Cerebellum (tissue), 4 donors: ENCODE measurements at places on chromosomes 4 and X.

DNA sequence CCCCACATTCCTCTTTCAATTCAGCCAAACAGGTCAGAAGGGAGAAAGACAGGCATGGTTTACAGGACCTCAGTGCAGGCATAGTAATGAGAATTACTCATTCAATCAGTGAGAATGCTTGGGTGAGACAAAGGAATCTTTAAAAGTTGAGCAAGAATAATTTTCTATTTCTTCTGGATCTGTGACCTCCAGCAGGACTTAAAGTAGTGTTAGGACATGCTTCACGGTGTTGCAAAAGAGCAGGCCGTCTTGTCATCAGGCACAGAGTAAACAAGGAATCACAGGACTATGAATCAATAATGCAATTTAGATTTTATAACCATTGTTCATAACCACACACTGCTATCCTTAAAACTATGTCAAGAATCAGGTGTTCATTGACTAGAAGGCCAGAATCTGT, 130.6 kb upstream of the GLRA2 start:
- no peak for DNase-seq

- DNase-seq = no peak
Measured at GRCh38 chr4:20284990-20285389, 33.3 kb downstream of the SLIT2 start.

- DNase-seq = no peak
Measured at GRCh38 chr4:829761-830600, 4.1 kb upstream of the CPLX1 start.

DNA sequence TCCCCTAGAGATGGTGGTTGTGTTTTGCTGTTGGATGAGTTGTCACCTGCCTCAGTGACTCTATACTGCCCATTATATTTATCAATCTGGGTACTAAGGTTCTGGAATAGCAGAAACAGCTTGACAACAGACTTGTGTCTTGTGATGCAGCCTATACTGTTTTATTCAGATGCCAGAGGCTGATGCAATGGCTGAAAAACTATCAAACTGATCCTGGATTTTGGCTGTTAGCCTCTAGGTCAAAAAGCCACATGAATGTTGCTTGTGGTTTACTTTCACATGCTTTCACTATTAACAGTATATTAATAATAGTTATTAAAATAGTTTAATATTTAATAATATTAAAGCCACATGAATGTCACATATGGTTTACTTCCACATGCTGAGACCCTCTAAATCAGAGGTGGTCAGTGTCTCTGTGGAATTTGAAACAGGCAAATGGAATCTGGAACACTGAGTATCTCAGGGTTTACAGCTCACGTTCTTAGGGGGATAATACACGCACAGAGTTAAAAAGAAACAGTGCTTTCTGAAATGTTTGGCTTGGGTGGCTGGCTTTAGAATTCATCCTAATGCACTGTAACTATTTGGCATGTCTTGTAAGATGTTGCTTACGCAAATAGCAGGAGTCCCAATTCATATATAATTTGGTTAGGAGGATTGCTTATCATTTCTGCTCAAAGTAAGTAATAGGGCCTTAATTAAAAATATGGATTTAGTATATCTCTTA, 82.5 kb upstream of the LCORL start:
- no peak for DNase-seq

DNA sequence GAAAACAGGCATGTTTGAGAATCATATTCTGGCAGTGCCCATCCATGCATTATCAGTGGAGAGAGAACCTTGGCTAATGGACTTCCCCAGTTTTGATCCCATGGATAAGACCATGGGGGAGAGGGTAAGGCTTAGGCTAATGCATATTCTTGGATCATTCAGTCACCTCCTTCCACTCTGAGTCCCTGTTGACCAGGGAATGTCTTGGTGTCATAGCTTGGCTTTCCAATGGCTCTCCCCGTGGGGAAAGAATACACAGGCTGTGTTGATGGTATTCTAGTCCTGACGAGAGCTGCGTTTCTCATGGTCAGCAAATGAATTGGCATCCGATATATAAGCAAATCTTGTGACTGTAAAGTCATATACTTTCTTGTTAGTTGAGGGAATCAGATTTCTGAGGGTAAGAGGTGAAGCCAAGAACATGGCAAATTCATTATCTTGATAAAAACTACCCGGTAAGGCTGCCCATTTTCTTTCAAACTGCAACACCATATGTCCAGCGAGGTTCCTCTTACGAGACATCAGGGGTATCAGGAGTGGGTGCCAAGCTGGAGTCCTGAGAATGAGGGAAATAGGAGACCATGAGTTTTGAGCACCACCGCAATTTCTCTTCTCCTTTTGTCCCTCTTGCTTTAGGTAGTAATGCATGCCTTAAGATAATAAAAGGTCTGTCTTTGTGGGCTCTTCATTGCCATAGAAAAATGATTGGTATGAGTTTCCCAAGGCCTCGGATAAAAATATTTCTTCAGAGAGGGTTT, 18.0 kb downstream of the RHOH start:
- no peak for DNase-seq

GRCh38 chr4:110589297-110589696, 33.6 kb downstream of the PITX2 start:
- no peak for DNase-seq
